ENCODE measurements at places on chromosomes 3 and 15.

- no peak for DNase-seq
These were observed 70.5 kb upstream of the ITGA11 start for GRCh38 chr15:68502398-68502901.

GRCh38 chr15:73319460-73320245 is 49.1 kb downstream of the HCN4 start:
- no peak for DNase-seq

DNA sequence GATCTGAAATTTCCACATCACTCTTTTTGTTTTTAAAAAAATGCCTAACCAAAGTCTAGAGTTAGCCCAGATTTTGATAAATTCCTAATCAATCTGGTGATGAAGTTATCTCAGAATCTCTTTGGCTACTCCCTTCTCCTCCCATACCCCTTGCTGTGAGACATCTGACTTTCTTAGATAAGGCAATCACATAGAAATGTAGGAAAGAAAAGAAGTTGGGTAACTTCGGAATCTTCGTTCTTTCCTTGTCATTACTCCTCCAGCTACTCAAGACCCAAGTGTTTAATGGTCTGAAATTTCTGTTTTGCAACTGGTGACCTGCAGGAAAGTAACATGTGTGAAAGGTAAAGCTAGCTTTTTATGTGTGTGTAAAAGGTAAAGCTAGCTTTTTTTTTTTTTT is 37.8 kb downstream of the MYL3 start:
- DNase-seq, result peak; percentile 70

DNA sequence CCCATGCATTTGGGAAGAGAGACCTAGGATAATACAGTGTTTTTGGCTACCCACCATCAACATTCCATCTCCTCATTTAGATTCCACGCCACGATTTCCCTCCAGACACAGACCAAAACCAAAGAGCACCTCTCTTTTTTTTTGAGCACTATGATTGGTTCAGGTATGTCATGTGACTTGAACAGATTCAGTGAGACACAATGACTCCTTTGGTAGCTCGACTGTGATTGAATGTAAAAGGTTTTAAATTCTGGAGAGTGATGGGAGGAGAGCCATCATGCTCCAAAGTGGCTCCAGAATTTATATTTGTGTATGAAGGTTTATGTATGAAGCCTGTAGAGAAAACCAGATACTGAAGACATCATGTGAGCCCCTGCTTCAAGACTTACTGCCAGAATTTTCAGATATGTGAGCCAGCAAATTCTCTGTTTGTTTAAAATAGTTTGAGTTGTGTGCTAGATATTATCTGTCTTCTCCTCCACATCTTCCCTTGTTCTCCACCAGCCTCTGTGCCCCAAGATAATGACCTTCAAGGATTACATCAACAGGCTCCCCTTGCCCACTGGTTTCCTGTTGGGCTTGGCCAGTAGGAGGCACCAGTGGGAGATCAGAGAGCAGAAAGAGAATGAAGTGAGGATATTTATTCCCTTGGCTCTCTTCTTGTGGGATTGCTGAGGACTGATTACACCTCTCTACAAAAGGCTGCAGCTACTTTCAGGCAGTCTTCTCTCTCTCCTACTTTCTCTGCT is 12.5 kb downstream of the MYD88 start:
- no peak for DNase-seq

DNA sequence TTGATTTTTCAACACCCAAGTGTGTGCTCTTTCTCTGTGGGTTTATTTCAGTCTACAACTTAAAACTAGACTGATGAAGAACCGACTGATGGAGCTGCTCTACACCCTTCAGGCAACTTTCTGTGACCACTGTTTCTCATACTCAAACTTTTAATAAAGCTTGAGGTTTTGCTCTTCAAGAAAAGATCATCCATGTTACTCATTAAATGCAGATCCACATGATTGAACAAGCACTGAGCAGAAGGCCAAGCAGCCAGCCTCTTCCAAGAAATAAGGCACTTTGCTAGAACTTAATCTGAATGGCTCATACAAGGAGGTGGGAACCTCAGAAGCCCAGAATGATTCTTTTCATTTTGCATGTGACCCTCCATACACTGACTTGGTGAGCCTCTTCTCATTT is 8.7 kb downstream of the SLC27A2 start:
- DNase-seq, result no peak

- DNase-seq, result no peak
These were observed 42.1 kb downstream of the CDCP1 start for GRCh38 chr3:45103753-45104714.

DNA sequence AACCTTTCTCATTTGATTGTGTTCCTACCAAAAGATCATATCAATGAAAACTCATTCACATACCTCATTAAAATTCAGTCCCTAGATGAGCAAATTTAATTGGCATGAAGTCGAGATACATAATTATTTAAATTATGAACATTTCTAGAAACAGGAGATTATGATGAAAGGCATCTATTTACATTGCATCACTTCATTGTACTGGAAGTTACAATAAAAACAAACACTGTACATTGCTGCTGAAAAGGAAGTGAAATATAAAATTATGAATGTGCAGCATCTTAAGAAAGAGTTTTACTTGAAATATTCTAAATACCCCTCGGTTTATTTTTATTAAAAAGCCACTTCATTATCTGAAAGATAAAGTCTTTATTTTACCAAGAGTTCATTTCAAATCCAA is 163.4 kb upstream of the ZNF385D start:
- no peak for DNase-seq

GRCh38 chr3:44077267-44077666 is 164.4 kb upstream of the TOPAZ1 start:
- DNase-seq, result no peak

- no peak for DNase-seq
These were observed 105.3 kb downstream of the THRB start for GRCh38 chr3:24389108-24390090.

- no peak for DNase-seq
These were observed 87.2 kb upstream of the TPRG1 start for GRCh38 chr3:189084620-189085019.

- peak; percentile 68 for DNase-seq
These were observed 35.4 kb downstream of the ZMAT3 start for GRCh38 chr3:179036226-179036625.

- no peak for DNase-seq
These were observed 15.0 kb downstream of the IL17RD start for GRCh38 chr3:57150113-57150581.

GRCh38 chr3:42846685-42847522 is 28.8 kb downstream of the CYP8B1 start:
- no peak for DNase-seq

GRCh38 chr3:33355611-33356010 is 78.4 kb downstream of the FBXL2 start:
- no peak for DNase-seq

DNA sequence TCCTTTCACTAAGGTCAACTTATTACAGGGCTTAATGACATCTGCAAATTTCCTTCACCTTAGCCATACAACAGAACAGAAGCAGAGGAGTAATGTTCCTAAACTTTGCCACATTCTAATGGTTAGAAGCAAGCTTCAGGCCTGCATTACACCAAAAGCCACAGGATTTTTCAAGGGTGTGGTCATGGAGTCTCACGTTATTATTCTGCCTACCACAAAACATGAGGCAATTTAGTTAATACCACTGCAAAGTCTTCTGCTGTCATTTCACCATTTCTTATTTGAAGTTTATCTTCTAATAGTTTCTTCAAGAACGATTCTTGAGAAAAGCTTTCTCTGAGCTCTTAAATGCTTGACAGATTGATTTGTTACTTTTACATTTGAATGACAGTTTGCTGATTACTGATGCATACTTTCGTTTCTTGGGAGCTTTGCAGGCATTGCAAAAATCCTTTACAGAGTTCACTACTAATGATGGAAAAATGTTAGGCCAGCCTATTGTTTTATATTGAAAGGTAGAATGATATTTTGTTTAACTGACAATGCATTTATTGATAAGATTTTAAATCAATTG is 1257.1 kb downstream of the NSUN3 start:
- peak; percentile 2 for DNase-seq

DNA sequence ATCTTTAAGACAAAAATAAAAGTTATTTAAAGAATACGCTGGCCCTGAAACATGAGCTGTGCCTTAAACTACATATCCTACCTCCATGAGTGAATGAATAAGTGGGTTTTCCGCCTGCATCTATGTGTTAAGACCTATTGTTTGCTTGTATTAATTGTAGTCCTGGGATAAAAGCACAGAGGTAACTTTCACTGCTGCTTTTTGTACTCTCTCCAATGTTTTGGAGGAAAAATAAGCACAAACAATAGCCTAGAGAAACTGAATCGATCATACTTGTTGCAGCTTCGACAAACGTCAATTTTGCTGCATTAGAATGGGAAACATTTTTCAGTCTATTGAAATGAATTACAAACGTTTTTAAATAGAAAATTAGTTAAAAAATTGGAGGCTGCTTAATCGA is 1.3 kb upstream of the CTNNB1 start:
- no peak for DNase-seq

GRCh38 chr3:55006244-55006676 is 78.4 kb upstream of the LRTM1 start:
- no peak for DNase-seq

DNA sequence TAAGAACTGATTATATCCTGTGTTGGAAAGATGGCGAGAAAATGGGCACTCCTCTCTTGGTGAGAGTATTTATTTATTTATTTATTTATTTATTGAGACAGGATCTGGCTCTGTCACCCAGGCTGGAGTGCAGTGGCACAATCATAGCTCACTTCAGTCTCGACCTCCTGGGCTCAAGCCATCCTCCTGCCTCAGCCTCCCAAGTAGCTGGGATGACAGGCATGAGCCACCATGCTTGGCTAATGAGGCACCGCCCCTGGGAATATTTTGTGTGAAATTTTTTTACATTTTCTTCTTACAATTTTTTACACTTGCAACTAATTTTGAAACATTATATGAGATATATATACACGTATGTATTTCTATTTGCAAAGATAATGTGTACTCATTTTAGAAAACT is 150.5 kb upstream of the PRR20G start:
- DNase-seq, result no peak

DNA sequence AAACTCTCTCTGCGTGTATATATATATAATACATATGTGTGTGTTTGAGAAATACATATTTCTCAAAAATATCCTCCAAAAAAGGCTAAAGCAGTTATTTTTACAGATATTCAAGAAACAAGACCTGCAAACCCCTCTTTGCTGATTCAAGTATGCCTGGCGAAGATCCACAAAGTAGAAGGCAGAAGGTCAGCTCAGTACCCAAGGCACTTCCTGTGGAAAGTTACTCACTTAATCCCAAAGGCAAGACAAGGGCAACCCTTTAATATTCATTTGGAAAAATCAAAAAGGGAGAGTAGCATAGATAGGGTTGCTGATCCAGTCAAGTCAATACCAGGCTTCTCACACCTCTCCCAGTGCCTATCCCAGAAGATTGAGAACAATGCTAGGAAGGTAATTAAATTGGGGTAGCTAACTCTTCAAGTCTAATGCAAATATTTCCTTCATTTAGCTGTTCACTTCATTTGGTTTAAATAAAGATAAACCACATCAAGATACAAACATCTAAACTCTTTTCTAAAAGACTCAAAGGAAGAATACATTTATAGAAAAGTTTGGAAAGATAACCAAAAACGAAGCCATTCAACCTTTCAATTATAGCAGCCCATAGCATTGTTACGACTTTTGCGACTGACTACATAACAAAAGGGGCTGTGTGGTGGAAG is 7.2 kb downstream of the COX17 start:
- DNase-seq, result no peak

DNA sequence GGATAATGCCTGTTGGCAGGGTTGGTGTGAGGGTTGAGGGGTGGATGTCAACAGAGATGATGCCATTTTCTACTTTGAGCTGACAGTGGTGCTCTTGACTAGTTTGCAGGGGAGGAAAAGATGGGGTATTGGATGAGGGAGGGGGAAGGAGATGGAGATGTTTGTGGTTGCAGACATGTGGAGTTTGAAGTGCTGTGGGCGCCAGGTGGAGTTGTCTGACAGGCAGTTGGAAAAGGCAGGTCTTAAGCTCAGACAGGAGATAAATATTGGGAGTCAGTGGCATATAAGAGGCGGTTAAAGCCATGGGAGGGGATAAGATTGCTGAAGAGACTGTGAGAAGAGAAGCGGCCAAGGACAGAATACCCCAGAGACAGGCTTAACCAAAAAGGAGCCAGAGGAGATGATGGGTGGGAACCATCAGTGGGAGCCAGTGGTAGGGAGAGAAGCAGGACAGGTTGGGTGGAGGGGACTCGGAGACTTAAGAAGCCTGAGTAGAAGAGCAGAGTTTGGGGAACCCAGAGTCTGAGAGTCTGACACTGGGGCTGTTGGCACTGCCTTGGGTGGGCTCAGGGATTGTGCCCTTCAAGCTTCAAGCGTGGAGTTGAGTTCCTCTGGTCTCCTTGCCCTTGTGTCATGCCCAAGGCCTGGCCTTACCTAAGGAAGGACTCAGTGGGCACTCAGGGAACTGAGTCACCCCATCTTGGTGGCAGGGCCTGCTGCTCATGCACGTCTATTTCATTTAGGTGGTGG is 13.9 kb downstream of the COPG1 start:
- no peak for DNase-seq

DNA sequence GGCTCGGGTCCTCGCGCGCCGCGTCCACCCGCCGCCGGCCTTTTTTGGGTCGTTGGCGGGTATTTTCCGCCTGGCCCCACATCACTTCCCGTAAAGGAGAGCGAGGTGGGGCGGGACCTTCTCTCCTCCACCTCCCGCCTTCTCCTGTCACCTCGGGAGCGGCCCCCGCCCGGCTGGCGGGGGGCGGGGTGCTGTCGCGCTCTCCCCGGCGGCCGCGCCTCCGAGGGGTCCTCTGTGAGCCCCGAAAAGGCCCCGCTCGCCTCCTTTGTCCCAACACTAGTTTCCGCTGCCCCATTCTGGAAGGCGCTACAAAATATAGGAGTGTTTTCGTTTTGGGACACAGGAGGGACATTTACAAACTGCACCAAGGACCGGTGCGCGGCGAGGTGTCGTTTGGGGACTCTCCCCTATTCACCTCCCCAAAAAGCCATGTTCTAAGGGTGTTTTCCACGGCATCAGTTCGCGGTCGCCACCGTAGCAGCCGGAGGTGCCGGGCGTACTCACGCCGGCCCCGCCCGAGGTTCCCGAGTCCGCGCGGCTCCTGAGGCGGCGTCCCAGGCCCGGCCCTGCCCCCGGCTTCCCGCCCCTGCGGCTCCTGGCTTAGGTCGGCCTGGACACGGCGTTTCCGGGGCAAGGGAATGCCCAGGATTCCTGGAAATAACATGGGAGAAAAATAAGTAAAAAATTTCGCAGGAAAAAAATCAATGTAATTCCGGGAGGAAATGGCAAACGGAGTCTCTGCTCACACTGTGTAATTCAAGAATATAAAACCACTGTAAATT is at the start of gene RAB27A:
RAB27A (minus strand) TSS at position 68 of the 782 bp plus-strand sequence. CDS start 54,879 bp downstream, outside the sequence.
- peak; percentile 87 for DNase-seq

GRCh38 chr15:60363903-60364611 is 33.7 kb downstream of the ANXA2 start:
- DNase-seq, result no peak

GRCh38 chr3:188948281-188948996 is 223.3 kb upstream of the TPRG1 start:
- DNase-seq, result peak; percentile 13

All from trophoblast cell (in vitro differentiated cells and primary cell).